ENCODE measurements at places on chromosomes 13 and 19. TPM values are rescaled to one million over a fixed set of nuclear protein-coding genes. Genes with fewer than 3 reads are reported as not detected.

Gene ICAM3
- 42.2 TPM for total RNA-seq

Gene SIGLEC9
- total RNA-seq, result not detected

Gene CGB1
- not detected for total RNA-seq

Gene AZU1
- 1.7 TPM for total RNA-seq

Gene NCAN
- 0.04 TPM for total RNA-seq

Gene ZNF491
- total RNA-seq, result 0.38 TPM

Gene BCAM
- total RNA-seq, result 1.3 TPM

Gene CYSLTR2
- total RNA-seq, result not detected

GRCh38 chr13:95579303-95579702 lies 26.8 kb downstream of the CLDN10 start:
- no peaks in the 10 kb centered on the region for H3K36me3 ChIP-seq
- no peak overlapping the region for H3K4me3 ChIP-seq
- H3K4me1 ChIP-seq, result no peaks in the 10 kb centered on the region
- H3K27me3 ChIP-seq, result peaks cover 7% of the 10 kb centered on the region

DNA sequence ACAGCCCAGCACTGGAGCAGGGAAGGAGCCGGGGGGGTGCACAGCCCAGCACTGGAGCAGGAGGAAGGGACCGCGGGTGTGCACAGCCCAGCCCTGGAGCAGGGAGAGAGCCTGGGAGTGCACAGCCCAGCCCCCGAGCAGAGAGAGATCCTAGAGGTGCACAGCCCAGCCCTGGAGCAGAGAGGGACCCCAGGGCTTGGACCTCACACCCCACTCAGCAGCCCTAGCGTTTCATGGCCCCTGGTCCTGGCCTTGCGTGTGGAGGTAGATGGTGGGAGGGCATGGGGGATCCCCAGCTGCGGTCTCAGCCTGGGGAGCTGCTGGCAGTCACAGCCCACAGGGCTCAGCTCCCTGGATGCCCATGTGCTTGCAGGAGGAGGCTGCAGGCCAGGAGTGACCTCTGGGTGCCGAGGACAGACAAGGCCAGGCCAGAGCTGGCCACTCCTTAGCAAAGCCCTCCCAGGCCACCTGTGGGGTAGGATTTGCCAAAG lies 25.1 kb downstream of the GAS6 start:
- DNase-seq, result no peak
- H3K4me1 ChIP-seq, result peaks cover 23% of the 10 kb centered on the region
- H3K27ac ChIP-seq, result no peak overlapping the region
- no peaks in the 10 kb centered on the region for H3K27me3 ChIP-seq
- H3K4me3 ChIP-seq, result no peak overlapping the region

GRCh38 chr19:4831304-4831978 lies at the start of gene TICAM1:
TICAM1 (minus strand) TSS chr19:4831712; CDS start chr19:4818377, 13,335 bp downstream.
- peak; percentile 78 for DNase-seq
- H3K36me3 ChIP-seq, result peaks cover 2% of the 10 kb centered on the region
- H3K27ac ChIP-seq, result peak within 1 kb of the TSS; percentile 90

DNA sequence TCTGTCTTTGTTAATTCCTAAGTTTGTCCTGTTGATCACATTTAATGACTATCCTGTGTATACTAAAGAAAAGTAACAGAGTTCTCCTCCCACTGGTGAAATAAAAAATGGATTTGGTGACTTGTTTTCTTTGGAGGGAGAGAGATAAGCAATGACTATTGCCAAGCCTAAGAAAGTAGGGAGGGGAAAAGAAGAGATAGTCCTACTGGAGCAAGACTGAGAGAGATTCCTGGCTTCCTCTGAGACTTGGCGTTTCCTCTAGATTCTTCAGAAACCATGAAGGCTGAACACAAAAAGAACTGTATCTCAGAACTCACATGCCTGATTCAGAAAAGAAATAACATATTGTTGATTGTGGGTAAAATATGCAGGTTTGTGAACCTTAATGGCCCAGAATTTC lies 406.5 kb downstream of the FOXO1 start:
- no peaks in the 10 kb centered on the region for H3K4me1 ChIP-seq
- no peaks in the 10 kb centered on the region for H3K27me3 ChIP-seq
- H3K4me3 ChIP-seq, result no peak overlapping the region

- no peak overlapping the region for H3K27ac ChIP-seq
- H3K4me3 ChIP-seq, result no peak overlapping the region
- H3K4me1 ChIP-seq, result no peaks in the 10 kb centered on the region
- DNase-seq, result no peak
- H3K27me3 ChIP-seq, result no peaks in the 10 kb centered on the region
- no peaks in the 10 kb centered on the region for H3K36me3 ChIP-seq
These were observed 129.0 kb downstream of the IRS2 start for GRCh38 chr13:109657395-109657794.

DNA sequence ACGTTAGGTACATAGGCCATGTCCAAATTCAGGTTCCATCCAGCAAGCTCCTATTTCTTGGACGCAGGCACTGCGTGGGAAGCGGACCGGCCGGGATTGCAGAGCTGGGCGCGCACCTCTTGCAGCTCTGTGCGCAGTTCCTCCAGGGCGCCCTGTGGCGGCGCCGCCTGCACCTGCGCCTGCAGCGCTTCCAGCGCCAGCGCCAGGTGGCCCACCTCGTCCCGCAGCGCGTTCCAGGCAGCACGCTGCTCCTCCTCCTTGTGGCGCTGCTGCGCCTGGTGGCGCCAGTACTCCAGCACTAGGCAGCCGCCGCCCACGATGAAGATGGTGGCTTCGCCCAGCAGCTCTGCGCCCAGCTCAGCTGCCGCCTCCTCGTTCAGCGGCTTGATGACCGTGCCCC lies 31.1 kb downstream of the OPA3 start:
- no peaks in the 10 kb centered on the region for H3K4me1 ChIP-seq
- no peak overlapping the region for H3K27ac ChIP-seq
- H3K36me3 ChIP-seq, result peaks cover 12% of the 10 kb centered on the region
- no peak for DNase-seq

DNA sequence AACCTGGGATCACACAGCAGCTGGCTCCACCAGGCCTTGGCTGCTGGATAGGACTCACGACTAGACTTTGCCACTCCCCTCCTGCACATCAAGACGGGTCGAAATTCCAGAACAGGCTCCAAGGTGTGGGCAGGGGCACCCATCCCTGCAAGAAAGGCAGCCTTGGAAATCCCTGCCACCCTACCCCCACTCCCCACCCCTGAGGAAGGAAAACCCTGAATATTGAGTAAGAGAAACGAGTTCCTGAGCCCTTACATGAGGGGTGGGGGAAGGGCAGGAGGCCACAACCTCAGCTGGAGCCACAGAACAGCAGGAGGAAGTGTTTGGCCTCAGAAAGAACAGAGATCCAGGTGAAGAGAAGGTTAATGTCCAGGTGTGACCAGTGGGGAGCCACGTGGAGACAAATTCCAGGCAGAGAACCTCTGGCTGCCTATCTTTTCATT lies 20.1 kb downstream of the DEDD2 start:
- no peak overlapping the region for H3K4me3 ChIP-seq
- peaks cover 37% of the 10 kb centered on the region for H3K4me1 ChIP-seq
- H3K27me3 ChIP-seq, result no peaks in the 10 kb centered on the region
- no peak for DNase-seq
- H3K27ac ChIP-seq, result no peak overlapping the region

GRCh38 chr19:15332311-15332996 lies at the start of gene BRD4:
BRD4 (minus strand) TSS chr19:15332539; CDS start chr19:15273099, 59,440 bp downstream.
- DNase-seq, result peak; percentile 92
- H3K27ac ChIP-seq, result peak within 1 kb of the TSS; percentile 94
- H3K4me3 ChIP-seq, result peak within 1 kb of the TSS; percentile 99

DNA sequence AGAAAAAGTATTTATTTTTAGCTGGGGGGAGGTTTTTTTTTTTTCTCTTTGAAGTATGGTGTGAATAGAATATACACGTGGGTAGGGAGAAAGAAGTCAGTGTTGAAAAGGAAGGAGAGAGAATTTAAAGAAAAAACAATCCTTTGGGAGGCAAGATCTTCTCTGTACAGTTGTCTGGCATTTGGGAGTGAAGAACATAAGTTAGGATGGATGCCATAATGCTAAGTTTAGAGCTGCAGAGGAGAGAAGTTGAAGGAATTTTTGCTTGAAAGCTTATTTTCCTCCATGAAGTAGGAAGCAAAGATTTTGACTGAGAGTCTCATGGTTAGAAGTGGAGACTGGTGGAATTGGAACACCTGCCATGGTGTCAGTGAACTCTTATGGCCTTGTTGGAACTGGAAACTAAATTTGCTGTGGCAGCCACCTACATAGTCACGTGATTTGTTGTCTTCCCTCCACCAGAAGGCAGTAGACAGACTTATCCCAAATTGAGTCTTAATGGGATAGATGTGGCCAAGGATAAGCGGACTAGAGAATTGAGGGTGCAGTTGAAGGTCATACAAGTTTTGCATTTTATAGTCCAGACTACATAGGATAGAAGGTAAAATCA lies 22.0 kb downstream of the NDFIP2 start:
- no peak overlapping the region for H3K4me3 ChIP-seq
- no peaks in the 10 kb centered on the region for H3K36me3 ChIP-seq
- H3K27me3 ChIP-seq, result no peaks in the 10 kb centered on the region
- peaks cover 8% of the 10 kb centered on the region for H3K4me1 ChIP-seq
- H3K27ac ChIP-seq, result no peak overlapping the region

DNA sequence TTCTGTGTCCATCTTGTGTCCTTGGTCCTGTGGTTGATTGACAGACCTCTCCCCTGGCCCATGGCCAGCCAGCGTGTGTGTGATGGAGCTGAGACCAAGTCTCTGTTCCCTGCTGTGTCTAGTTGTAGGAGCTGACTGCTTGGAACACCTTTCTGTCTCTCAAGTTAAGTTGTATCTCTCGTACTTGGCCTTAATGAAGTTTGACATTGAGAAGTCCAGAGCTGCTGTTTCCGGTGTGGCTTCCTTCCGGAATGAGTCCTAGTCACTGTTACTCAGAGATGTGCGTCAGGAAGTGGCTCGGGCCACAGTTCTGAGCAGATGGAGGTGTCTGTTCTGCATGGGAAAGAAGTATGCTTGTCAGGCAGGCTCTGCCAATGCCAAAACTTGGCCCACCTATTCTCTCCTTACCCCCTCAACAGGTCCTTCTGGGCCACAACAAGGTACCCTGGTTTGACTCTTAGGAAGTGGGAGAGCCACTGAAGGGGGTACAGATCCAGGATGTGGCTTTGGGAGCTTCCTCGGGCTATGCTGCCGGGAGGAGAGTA lies 54.3 kb downstream of the GATAD2A start:
- H3K27me3 ChIP-seq, result no peaks in the 10 kb centered on the region
- peak overlapping the region; percentile 54 for H3K27ac ChIP-seq
- no peak overlapping the region for H3K4me3 ChIP-seq

DNA sequence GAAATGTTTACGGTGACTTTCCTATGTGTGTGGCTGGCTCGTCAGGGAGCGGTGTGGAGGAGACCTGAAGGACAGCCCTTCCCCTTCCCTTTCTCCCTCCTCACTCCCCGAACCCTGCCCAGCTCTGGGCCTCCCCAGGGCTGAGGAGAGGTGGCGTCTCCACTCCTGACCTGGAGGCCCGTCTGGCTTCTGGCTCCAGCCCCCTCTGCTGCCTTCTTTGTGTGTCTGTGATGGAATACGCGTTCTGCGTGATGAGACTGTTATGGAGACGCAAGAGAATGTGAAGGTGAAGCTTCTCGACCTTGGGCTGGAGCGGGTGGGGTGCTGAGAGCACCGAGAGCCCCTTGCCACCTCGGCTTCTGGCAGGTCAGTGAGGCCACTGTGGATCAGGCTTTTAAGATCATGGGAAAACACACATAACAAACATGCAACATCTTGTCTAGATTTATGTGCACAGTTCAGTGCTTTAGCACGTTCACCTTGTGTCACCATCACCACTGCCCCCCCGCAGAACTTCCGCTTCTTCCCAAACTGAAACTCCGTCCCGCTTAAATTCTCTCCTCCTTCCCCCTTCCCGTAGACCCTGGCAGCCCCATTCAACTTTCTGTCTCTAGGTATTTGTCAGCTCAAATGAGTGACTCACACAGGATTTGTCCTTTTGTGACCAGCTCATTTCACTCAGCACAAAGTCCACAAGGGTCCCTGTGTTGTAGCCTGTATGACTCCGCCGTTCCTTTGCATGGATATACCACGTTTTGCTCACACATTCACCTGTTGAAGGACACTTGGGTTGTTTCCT lies 24.7 kb downstream of the ATP11A start:
- no peaks in the 10 kb centered on the region for H3K27me3 ChIP-seq
- no peak overlapping the region for H3K4me3 ChIP-seq
- no peak for DNase-seq
- no peak overlapping the region for H3K27ac ChIP-seq
- peaks cover 55% of the 10 kb centered on the region for H3K4me1 ChIP-seq
- H3K36me3 ChIP-seq, result no peaks in the 10 kb centered on the region

DNA sequence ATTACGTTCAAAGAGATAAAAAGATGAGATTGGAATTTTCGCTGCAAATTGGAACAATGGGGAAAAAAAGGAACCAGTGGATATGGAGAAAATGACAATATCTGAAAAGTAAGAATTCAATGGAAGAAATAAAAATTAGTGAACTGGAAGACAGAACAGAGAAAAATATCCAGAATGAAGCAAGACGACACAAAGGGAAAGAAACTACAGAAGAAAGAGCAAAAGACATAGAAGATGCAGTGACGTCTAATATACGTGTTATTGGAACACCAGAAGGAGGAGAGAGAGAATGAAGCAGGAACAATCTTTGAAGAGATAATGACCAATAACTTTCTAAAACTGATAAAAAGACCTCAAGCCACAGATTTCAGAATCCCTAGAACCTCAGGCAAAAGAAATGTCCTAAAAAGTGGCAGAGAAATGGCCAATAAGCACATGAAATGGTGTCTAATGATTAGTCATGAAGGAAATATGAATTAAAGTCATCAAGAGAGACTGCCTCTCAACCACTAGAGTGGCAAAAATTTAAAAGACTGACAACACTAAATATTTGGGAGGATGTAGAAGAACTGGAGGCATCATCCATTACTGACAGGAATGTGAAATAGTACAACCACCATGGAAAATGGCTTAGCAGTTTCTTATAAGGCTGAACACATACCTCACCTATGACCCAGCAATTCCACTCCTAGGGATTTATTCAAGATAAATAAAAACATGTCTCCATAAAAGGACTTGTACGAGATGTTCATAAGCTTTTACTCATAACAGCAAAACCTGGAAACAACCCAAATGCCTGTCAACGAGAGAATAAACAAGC lies 56.5 kb downstream of the GADD45B start:
- H3K27ac ChIP-seq, result no peak overlapping the region
- H3K36me3 ChIP-seq, result no peaks in the 10 kb centered on the region
- H3K27me3 ChIP-seq, result no peaks in the 10 kb centered on the region
- no peak for DNase-seq
- H3K4me3 ChIP-seq, result no peak overlapping the region

- no peaks in the 10 kb centered on the region for H3K27me3 ChIP-seq
- no peak overlapping the region for H3K27ac ChIP-seq
- no peak for DNase-seq
- no peaks in the 10 kb centered on the region for H3K36me3 ChIP-seq
These were observed 2.3 kb downstream of the SOX1 start for GRCh38 chr13:112069061-112069844.

All from K562 (cell line).